GM19239 (cell line): ENCODE measurements at places on chromosomes 11 and 22.

- no peak for DNase-seq
These were observed 801.7 kb downstream of the TBC1D22A start for GRCh38 chr22:47564158-47564450.

GRCh38 chr11:26916805-26917204, 77.1 kb upstream of the FIBIN start:
- DNase-seq, result no peak

GRCh38 chr11:115759622-115760460, 255.6 kb upstream of the CADM1 start:
- no peak for DNase-seq

- DNase-seq, result no peak
These were observed 447.4 kb downstream of the BRD1 start for GRCh38 chr22:49380095-49380827.

DNA sequence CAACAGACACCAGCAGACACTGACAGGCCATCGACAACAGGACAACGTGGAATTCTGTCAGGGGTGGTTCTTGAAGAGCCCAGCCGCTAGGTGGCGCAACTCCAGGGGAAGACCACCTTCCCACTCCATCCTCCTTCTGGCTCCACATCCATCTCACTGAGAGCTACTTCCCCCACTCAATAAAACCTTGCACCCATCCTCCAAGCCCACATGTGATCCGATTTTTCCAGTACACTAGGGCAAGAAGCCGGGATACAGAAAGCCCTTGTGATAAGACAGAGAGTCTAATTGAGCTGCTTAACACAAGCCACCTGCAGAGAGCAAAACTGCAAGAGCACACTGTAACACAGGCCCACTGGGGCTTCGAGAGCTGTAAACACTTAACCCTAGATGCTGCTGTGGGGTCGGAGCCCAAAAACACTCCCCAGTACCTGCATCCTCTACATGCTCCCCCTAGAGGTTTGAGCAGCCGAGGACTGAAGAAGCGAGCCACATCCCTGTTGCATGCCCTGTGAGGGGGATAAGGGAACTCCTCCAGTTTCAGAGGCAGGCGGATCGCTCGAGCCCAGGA, 11.5 kb upstream of the RAB39A start:
- peak; percentile 40 for DNase-seq

DNA sequence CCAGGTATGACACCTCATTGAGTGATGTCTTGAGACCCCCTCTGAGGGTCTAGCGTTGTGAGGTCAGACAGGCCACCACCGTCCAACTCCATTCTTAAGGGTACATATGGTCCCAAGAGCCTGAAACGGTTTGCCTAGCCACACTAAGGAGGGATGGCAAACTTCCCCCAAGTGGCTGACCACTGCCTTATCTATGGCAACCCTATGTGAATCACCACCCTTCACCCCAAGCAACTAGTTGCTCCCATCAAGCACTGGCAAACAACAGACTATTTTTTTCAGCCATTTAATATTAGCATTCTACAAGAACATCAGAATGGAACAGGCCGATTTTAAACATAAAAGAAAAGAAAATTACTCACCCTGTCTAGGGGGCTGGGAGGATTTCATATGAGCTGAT, 22.8 kb downstream of the THOC5 start:
- DNase-seq, result no peak

DNA sequence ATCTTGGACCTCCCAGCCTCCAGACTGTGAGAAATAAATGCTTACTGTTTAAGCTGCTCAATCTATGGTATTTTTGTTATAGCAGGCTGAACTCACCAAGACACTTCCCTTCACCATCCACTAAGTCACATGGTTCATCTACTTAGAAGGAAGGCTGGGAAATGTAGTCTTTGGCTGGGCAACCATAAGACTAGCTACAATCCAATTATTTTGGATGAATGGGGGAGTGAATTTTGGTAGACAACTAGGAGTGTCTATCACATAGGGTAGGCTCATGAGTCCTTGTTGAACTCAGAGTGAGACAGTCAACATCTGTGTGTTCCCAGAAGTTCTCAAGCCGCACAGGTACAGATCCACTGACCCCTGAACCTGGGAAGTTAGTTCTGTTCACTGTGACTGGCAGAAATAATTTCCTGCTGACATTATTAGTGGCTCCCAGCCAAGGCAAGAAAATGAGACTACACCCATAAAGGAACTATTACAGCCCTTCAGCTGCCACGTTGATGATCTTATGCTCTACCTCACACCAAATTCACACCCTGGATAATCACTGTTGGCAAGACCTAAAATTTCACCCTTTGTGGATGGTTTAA, 3.1 kb upstream of the SLC35C1 start:
- no peak for DNase-seq

GRCh38 chr11:45057938-45058646, 88.3 kb upstream of the PRDM11 start:
- no peak for DNase-seq

- peak; percentile 17 for DNase-seq
These were observed 111.0 kb upstream of the ARHGAP42 start for GRCh38 chr11:100575860-100576717.

DNA sequence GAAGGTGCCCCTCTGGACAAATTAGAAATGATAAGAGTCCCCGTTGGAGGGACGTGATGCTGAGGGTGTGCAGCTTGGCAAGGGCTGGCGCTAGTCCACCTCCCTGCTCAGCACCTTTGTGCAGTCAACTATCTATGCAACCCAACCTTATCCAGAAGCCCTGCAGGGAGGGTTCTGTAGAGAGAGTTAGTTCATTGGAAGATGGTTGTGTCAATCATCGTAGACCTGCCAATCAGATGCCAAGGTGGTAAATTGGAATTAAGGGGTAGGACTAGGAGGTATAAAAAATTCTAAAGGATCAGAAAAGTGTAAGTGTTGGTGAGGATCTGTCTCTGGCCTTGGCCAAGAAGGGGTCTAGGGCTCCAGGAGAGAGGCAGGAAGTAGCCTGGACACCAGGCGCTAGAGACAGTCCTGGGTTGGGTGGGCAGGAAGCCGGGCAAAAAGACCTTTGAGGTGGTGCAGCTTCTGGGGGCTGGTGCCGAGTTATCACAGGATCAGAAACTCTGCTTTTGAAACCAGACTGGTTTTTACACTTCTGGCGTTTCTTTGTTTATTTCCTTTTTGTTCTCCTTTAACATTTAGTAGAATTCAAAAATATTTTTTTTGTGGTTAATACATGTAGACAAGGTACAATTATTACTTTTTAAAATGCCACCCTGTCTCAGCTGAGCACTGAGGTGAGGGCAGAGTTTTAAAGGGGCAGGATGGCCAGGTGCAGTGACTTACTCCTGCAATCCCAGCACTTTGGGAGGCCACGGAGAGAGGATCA, 1.6 kb downstream of the C1QTNF6 start:
- peak; percentile 70 for DNase-seq

- DNase-seq, result no peak
These were observed 101.7 kb downstream of the ATM start for GRCh38 chr11:108324587-108324986.
